Activated CD4-positive, CD25-positive, alpha-beta regulatory T cell (primary cell): ENCODE measurements at places on chromosomes 1 and 21.

GRCh38 chr1:159012495-159012894 lies 2.8 kb downstream of the IFI16 start:
- DNase-seq, result no peak

- no peak for DNase-seq
Observed at GRCh38 chr1:94553323-94553730, 11.8 kb upstream of the F3 start.

DNA sequence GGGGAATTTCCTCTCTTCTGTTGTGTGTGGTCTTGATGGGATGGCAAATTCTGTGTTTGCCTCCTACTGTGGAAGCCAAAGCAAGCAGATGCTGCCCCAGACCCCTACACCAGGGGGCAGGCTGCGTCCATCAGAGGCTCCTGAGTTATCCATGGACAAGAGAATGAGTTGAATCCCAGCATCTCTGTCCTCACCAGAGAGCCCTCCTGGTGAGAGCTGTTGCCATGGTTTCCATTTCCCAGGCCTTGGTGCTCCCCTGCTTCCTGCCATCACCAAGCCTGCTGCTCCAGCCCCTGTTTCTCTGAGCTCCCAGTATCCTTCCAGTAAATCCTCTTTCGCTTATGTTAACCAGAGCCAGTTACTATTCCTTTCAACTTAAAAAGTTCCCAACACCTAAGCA lies 20.4 kb upstream of the GNG12 start:
- no peak for DNase-seq

GRCh38 chr21:41170859-41171609 lies 3.1 kb downstream of the BACE2 start:
- no peak for DNase-seq

GRCh38 chr1:171868217-171868803 lies 27.0 kb downstream of the DNM3 start:
- DNase-seq, result no peak

DNA sequence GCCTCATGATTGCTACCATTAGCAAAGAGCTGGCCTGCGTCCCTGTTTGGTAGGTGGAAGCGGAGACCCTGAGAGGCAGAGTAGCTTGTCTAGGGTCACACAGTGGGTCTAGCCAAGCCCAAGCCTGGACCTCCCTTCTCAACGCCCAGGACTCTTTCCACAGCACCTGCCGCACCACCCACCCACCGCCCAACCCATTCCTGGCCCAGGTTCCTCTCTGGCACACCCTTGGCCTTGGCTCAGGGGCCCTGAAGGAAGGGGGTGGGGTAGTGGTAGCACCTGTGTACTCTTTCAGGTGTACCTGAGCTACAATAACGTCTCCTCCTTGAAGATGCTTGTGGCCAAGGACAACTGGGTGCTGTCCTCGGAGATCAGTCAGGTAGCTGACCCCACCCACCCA lies 19.3 kb downstream of the FAM151A start:
- DNase-seq, result no peak
